Suppressor macrophage treated with lipopolysaccharide for 1 hour (primary cell): ENCODE measurements at places on chromosomes 6 and 20.

- DNase-seq = no peak
These were observed 19.9 kb downstream of the ROMO1 start for GRCh38 chr20:35718972-35719635.

DNA sequence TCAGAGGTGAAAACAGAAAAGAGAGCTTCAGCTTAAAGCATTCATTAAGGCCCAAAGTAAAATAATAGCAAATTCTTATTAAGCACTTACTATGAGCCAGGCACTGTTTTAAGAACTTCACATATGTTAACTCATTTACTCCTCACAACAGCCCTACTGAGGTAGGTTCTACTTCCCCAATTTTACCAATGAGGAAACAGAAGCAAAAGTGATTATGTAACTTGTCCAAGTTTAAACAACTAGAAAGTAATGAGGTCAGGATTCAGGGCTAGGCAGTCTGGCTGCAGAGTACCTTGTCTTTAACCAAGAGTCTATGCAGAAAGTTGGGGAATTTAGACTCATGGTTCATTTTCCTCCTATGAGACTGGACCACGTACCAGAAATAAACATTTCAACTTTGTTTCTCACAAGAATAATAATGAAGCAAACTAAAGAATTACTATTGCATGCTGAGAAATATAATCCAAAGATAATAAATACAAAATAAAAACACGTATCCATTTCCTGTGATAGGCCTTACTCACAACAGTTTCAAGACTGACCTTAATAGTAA lies 3.8 kb downstream of the COL21A1 start:
- DNase-seq = peak; percentile 77

GRCh38 chr6:117616391-117617209 lies 14.3 kb upstream of the GOPC start:
- DNase-seq = peak; percentile 13

GRCh38 chr20:17661121-17661744 lies 20.8 kb downstream of the RRBP1 start:
- no peak for DNase-seq

DNA sequence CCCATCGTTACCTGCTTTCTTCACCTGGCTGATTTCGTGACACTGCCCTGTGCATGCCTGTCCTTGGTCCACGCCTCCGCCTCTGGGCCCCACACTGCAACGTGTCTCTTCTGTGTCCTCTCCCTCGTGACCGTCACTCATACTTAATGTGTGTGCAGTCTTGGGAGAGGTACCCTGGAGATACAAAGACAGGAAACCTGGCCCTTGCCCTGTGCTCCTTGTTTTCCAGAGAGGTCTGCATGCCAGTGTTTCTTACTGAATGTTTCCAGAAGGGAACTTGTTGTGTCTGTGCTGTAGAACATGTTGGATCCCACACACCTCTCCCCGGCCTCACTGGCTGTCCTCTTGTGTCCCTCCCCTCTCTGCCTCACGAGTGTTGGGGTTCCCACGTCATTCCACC lies 45.8 kb downstream of the SNX9 start:
- DNase-seq = no peak

GRCh38 chr6:134469702-134470456 lies 152.0 kb upstream of the SGK1 start:
- DNase-seq = no peak

DNA sequence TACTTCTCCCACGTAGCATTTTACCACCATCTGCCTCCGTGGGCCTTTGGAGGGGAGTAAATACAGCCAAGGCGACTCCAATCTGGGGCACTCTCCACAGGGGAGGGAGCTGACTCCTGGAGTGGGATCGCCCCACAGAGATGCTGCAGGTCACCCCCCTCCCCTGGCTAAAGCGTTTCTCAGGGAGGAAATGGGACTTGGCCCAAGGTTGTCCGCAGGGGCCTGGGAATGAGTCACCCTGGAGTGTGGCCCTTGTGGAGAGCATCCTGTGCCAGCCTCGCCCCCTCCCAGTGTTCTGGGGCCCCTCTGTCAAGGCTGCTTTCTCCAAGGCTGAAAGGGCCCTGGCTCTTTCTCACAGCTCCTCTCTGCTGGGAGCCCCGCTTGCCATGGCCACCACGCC lies 84.5 kb upstream of the QKI start:
- no peak for DNase-seq

GRCh38 chr20:56166781-56167465 lies 81.6 kb upstream of the MC3R start:
- no peak for DNase-seq

GRCh38 chr6:105594821-105595220 lies 191.9 kb upstream of the PREP start:
- DNase-seq = no peak

- no peak for DNase-seq
These were observed 266.8 kb upstream of the RIN2 start for GRCh38 chr20:19491241-19491640.

DNA sequence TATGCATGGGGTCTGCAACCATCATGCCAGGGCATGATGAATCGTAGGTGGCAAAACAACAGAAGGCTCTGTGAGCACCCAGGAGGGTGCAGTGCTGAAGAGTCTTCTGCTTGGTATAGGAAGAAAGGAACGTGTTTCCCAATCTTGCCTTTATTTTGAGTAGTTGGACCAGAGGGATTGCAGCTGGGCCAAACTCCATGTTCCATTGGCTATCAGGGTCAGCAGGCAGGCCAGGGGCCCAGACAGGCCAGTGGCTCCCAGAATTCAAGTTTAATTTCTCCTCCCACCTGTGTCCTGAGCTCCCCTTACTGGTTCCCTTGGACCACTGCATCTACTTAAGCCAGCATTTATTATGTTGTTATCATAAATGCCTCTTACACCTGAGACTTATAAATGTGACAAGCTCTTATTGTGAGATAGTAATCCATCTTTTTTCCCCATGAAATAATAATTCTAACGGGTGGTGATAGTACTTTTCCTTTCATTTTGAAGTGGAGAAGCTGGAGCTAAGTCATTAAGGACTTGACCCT lies 918 bp upstream of the TRIM38 start:
- DNase-seq = no peak

GRCh38 chr6:157823528-157824370 lies 703 bp downstream of the SNX9 start:
- DNase-seq = peak; percentile 75

DNA sequence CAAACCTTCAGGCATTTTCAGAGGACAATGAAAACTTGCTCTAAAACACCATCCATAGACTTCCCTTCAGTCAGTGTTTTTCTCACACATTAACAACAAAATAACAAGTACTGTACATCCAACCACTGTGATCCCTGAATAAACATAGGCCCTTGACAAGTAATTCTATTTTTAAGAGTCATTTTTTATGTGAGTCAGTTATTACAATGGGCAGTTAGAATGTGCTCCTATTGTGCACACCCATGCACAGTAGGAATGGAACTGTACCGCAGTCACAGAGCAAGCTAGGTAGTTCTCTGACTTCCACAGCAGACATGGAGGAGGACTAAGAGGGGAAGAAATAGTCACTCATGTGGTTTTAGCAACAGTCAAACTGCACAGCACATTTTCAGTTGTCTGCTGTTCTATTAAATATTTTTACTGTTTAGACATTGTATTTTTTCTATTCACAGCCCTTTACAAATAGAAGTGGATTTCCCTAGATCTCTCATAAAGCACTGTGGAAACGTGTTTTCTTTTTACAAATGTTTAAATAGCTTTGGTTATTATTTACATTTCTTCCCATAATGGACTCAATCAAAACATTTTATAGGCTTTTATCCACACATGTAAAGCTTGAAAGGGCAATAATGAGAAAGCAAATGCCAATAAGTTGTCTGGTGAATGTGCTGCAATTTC lies 100.4 kb downstream of the JAG1 start:
- DNase-seq = no peak

- DNase-seq = no peak
These were observed 248.2 kb downstream of the LAMA2 start for GRCh38 chr6:129130959-129131681.

- no peak for DNase-seq
These were observed 699.3 kb downstream of the RNF144B start for GRCh38 chr6:19086480-19086879.

GRCh38 chr6:142566628-142567396 lies 265.0 kb downstream of the ADGRG6 start:
- peak; percentile 79 for DNase-seq
